ENCODE measurements at places on chromosomes 2 and 18. TPM values are rescaled to one million over a fixed set of nuclear protein-coding genes. Genes with fewer than 3 reads are reported as not detected.

Gene RAB1A
- 98.8 TPM for total RNA-seq

Gene NIF3L1
- total RNA-seq, result 18.9 TPM

Gene HNMT
- 31.5 TPM for total RNA-seq

Gene DHRS9
- not detected for total RNA-seq

Gene IAH1
- total RNA-seq, result 71.2 TPM

Data from articular chondrocyte of knee joint (primary cell).